ENCODE measurements at places on chromosomes 1 and 21. TPM values are rescaled to one million over a fixed set of nuclear protein-coding genes. Genes with fewer than 3 reads are reported as not detected.

Gene IL23R
- 0.53 TPM for total RNA-seq

Gene PIK3C2B
- total RNA-seq = 21.6 TPM

- H3K36me3 ChIP-seq = no peaks in the 10 kb centered on the region
- no peak overlapping the region for H3K27ac ChIP-seq
- no peaks in the 10 kb centered on the region for H3K4me1 ChIP-seq
- no peak overlapping the region for H3K4me3 ChIP-seq
Observed at GRCh38 chr1:221139991-221140390, 260.7 kb downstream of the HLX start.

DNA sequence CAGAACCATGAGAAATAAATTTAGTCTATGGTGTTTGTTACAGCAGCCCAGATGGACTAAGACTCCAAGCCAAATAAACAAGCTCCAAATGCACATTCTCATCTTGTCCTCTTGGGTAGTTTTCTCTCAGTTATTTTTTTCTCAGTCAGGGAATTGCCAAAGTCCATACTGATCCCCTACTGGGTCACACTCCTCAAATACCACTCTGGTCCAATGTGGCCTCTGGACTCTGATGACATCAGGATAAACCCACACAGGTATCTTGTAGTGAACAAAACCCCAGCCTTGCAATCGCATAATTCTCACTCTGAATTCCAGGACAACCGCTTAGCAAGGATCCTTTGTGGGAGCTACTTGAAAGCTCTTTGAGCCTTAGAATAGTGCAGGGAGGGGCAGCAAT lies 248.4 kb upstream of the JUN start:
- no peaks in the 10 kb centered on the region for H3K27me3 ChIP-seq
- peaks cover 3% of the 10 kb centered on the region for H3K36me3 ChIP-seq
- no peak for DNase-seq
- H3K4me3 ChIP-seq = no peak overlapping the region
- no peak overlapping the region for H3K27ac ChIP-seq

DNA sequence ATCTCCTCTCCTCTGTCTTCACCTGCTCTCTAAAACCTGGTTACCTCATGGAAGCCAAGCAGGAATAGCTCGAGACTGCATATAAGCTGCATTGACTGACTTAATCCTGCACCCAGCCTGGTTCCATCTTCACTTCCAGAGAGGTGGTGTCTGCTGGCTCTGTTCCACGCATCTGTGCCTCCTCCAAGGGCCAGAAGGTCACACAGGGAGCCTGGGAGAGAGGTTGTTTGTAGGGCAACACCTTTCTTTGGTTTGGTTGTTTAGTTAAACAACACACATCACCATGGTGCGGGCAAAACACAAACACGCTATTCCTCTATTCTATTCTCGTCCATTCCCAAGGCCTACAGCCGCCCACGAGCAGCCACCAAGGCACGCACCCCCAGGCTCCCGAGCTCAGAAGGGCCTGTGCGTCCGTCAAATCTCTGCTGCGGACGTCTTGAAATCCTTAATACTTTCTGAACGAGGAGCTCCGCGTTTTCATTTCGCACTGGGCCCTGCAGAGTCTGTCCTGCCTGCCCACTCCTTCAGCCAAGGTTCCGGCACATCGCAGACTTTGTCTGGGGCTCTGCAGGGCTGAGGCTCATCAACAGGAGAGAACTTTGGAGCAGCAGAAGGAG lies 116.2 kb downstream of the RIPK4 start:
- H3K4me1 ChIP-seq = no peaks in the 10 kb centered on the region
- no peaks in the 10 kb centered on the region for H3K36me3 ChIP-seq
- no peak overlapping the region for H3K4me3 ChIP-seq
- peaks cover 2% of the 10 kb centered on the region for H3K27me3 ChIP-seq

DNA sequence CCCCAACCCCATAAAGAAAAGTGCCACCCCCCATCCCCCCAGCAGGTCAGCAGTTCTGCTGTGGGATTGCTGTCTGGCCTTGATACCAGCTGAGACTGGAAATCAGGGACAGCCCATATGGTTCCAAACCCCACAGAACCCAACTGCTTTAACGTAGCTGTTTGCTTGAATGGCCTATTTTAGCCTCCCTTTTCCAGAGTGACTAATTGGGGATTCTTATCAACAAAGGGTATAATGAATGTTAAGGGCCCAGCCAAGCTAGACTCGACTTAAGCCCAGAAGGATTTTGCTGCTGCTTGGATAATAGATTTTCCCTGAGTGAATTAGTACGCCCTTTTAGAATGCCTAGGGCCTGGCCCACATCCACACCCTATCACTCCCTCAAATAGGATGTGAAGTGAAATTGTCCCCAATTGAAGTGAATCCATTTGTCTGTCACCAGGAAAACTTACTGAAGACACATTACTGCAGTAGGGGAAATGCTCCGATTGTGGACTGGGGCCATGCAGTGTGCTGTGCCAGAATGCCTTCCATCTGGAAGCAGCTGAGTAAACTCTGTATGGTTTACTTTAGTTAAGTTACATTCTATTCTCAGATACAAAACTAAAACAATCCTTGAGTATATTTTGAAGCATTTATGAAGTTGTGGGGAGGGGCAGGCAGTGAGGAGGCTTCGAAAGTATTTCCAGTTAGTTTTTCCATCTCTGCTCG lies 156.9 kb downstream of the DHRS3 start:
- H3K27me3 ChIP-seq = no peaks in the 10 kb centered on the region
- H3K4me1 ChIP-seq = peaks cover 2% of the 10 kb centered on the region
- H3K36me3 ChIP-seq = peaks cover 36% of the 10 kb centered on the region
- H3K4me3 ChIP-seq = no peak overlapping the region
- no peak for DNase-seq

DNA sequence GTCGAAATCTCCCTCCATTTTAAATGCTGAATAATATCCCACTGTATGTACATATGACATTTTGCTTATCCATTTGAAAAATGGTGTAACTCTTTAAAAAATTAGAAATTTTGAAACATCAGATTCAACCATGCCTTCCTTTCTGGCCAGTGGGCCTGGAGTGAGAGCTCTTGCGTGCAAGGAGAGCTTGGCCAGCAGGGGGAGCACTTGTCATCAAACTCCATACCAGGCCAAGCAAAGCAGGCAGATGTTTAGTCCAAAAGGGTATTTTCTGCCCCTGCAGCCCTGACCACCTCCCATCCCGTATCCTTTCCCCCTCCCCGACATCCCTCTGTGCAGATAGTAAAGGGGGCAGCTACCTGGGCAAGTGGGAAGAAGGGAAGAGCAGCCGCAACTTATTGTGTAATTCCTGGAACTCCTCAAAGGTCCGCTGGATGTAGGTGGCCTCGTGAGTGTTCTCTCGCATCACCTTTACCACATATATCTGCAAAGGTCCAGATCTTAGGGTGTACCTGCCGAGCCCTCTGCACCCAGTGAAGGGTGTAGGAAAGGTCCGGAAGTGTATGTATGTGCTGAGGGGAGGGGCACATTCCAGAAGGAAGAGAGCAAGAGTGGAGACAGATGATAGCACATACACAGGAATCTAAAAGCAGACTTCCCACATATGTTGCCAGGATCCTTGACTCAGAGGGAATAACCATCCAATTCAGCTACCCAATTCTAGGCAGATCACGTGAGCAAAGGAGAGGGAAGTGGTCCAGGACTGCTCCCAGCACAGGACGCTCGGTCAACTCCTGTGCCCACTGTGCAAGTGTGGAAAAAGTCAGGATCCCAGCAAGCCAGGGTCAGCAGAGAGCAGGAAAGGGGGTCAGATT lies 19.9 kb upstream of the PPP1R15B start:
- DNase-seq = peak; percentile 85
- H3K4me3 ChIP-seq = no peak overlapping the region
- H3K4me1 ChIP-seq = no peaks in the 10 kb centered on the region
- peak overlapping the region; percentile 20 for H3K27ac ChIP-seq
- H3K36me3 ChIP-seq = peaks cover 14% of the 10 kb centered on the region

GRCh38 chr1:200437556-200438203 lies 27.8 kb upstream of the ZNF281 start:
- H3K27me3 ChIP-seq = peaks cover 9% of the 10 kb centered on the region
- peaks cover 9% of the 10 kb centered on the region for H3K4me1 ChIP-seq
- peak overlapping the region; percentile 70 for H3K27ac ChIP-seq
- H3K36me3 ChIP-seq = peaks cover 4% of the 10 kb centered on the region
- no peak for DNase-seq
